Stimulated activated CD8-positive, alpha-beta memory T cell treated with anti-CD3 and anti-CD28 coated beads, Interleukin-2, amount 100 ng/mL, for 1 hour (primary cell): ENCODE measurements at places on chromosomes 2 and 18.

DNA sequence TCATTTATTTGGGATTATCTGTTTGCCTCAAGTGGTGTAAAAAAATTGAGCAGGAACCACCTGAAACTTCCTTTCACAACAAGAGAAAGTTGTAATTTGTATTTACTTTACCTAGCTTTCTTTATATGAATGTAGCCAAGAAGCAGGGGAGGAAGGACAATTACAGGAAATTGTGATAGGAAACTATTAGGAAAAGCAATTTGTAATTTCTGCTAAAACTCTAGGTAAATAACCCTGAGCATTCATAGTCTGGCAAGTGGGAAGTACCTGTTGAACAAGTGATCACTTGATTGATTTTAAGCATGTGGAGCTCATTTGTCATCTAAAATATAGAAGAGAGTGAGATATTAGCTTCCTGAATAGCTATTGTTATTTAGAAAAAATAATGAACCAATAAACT is 5.0 kb downstream of the TFPI start:
- no peak for DNase-seq

GRCh38 chr2:53964257-53964952 is 6.4 kb downstream of the PSME4 start:
- DNase-seq: no peak

- DNase-seq: no peak
Observed at GRCh38 chr2:214904634-214905033, 95.2 kb upstream of the BARD1 start.

DNA sequence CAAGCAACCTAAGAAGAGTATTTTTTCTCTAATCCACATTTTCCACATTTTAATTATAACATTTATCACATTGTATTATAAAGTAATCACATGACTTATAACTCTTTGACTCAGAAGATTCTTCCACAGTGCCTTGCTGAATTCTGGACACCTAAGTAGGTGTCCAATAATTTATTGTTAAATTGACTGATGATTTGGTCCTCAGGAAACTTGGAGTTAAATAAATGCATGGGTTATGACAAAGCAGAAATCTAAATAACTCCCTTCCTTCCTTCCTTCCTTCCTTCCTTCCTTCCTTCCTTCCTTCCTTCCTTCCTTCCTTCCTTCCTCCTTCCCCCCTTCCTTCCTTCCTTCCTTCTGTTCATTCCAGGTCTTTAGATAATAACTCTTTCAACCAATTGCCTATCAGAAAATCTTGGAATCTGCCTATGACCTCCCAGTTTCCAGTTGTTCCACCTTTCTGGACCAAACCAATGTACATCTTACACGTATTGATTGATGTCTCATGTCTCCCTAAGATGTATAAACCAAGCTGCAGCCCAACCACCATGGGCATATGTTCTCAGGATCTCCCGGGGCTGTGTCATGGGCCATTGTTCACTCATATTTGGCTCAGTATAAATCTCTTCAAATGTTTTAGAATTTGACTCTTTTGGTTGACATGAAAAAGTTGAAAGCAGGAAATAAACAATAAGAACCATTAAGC is 10.4 kb upstream of the KDSR start:
- DNase-seq: no peak

DNA sequence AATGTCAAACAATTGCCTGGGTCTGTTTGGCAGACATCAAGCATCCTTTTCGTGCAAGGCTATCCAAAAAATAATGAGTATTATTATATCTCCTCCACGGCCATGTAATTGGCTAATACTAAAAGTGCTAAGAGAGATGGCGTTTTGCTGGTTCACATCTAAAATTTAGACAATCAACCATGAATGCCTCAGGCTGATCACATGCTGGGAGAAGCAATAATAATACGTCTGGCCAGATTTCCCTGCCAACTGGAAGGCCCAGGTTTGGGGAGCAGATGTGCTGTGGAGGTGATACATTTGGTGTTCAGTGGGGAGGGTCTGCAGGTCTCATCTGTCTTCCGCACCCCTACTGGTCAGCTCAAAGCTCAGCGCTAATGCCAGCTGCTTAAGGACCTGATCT is 60.3 kb upstream of the CREB1 start:
- DNase-seq: no peak

GRCh38 chr2:101904916-101905315 is 86.8 kb upstream of the IL1R2 start:
- no peak for DNase-seq

- no peak for DNase-seq
Observed at GRCh38 chr2:19369341-19369955, 11.0 kb upstream of the OSR1 start.

DNA sequence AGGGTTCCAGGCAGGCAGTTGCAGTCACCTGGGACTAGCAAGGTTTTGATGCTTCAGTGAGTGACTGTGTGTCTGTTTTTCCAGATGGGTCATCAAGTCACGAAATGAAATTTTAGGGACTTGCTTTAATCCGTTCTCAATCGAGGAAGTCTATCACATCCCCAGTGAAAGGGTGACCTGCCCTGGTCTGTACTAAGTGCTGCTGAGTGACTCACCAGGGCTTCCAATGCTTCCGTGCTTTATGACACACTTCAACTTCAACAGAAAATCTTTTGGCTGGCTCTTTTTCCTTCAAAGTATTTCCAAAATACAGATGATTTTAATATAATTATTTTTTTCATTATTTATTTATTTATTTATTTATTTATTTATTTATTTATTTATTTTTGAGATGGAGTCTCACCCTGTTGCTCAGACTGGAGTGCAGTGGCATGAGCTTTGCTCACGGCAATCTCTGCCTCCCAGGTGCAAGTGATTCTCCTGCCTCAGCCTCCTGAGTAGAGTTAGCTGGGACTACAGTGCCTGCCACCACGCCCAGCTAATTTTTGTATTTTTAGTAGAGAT is 18.4 kb downstream of the TFCP2L1 start:
- no peak for DNase-seq

DNA sequence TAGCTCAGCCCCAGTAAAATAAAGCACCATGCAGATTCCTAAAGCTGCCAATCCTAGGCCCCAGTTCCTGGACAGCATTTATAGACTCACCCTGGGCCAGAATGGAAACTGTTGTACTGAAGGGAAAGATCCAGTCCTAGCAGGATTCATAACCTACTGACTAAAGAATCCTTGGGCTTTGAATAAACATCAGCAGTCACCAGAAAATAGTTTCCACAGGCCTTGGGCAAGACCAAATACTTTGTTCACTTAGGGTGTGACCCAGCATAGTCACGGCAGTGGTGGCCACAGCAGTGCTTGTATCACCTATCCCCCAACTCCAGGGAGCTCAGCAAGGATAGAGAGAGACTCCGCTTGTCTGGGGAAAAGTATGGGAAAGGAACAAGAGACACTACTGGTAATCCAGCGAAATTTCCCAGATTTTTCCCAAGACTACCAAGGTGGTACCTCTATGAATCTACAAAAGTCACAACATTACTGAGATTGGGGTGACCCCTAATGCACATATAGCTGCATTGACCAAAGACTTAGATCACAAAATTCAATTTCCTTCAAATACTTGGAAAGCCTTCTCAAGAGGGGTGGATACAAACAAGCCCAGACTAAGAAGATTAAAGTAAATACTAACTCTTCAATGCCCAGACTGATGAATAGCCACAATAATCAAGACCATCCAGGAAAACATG is 748.1 kb upstream of the LRATD1 start:
- no peak for DNase-seq

GRCh38 chr2:68709421-68709911 is 25.1 kb upstream of the ARHGAP25 start:
- no peak for DNase-seq

GRCh38 chr2:69242651-69243051 is 144.4 kb downstream of the GFPT1 start:
- no peak for DNase-seq

GRCh38 chr18:57831597-57832377 is 28.7 kb upstream of the ATP8B1 start:
- DNase-seq: no peak

GRCh38 chr2:129443235-129443864 is 536.1 kb upstream of the RAB6C start:
- no peak for DNase-seq

GRCh38 chr18:32576296-32576916 is 105.7 kb upstream of the GAREM1 start:
- DNase-seq: no peak

DNA sequence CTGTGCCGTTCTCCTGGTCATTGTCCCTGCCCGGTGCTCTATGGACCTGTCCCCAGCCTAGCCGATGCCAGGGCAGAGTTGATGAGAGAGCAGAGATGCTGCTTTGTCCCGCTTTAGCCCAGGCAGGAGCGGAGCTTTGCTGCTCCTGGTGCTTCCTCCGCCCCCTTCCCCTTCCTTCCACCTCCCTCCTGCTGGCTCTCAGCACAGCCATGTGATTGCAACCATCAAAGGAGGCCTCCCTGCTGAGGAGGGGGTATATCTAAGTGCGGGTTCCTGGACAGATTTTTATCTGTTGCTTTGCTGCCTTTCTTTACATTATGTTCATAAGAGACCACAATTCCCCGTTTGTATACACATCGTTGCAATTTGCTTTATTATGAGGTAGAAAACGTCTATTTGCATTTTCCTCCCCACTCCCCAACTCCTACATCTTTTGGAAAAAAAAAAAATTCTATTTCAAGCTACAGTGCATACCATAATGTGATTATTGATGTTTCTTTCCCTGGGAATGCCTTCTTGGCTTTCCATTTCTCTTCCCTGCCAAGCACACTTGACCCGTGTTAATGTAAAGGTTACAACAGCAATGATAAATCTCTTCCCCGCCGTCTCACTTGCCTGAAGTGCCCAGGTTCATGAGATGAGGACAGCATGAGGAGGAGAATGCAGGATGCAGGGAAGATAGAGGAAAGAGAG is 25.4 kb downstream of the ALPK2 start:
- DNase-seq: no peak
